ENCODE measurements at places on chromosomes 3 and 15. TPM values are rescaled to one million over a fixed set of nuclear protein-coding genes. Genes with fewer than 3 reads are reported as not detected.

The SEMA3G gene
- total RNA-seq: 24.2 TPM

GRCh38 chr3:100882571-100882984, 110.6 kb downstream of the ABI3BP start:
- H3K36me3 ChIP-seq: no peaks in the 10 kb centered on the region
- H3K27me3 ChIP-seq: no peaks in the 10 kb centered on the region
- no peak for DNase-seq
- H3K4me3 ChIP-seq: no peak overlapping the region
- H3K4me1 ChIP-seq: no peaks in the 10 kb centered on the region

DNA sequence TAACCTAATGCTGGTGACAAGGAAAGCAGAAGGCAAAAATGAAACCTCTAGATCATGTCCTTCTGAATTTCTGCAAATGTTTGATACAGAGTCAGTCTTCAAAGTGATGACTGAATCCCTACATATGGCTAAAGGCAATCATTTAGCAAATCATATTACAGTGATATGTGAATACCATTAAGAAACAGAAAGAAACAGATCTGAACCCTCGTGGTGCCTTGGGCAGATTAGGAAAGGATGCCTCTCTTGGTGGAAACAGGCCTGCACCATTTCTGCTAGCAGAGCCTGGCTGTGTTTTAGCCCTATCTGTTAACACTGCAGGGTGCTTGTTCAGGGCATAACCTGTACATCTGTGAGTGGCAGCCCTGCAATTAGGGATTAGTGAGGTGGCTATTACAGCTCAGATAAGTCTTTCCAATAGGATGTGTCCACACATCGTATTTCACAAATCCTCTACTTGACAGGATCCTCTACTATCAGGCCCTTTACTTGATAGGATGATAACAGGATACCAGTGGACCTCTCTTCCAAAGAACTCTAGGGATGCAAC, 12.1 kb downstream of the SEC22C start:
- no peak for DNase-seq
- H3K4me1 ChIP-seq: no peaks in the 10 kb centered on the region
- no peak overlapping the region for H3K4me3 ChIP-seq
- no peak overlapping the region for H3K27ac ChIP-seq
- H3K27me3 ChIP-seq: no peaks in the 10 kb centered on the region

DNA sequence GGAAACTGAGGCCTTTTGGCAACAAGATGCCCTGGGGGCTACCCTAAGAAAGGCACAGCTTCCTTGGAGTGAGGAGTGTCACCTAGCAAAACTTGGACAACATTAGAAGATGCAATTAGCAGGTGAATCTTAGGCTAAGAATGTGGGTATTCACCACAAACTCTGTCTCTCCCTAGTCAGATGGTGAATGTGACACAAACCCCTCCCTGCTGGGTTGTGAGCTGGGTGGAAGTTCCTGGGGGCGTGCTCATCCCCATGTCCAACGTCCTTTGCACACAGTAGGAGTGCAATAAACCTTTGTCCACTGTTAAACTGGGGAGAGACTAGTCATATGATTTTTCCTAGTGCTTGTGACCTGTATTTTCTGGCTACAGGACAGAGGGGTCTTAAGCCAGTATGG, 67.1 kb upstream of the SH3GL3 start:
- H3K4me3 ChIP-seq: no peak overlapping the region
- peaks cover 7% of the 10 kb centered on the region for H3K27me3 ChIP-seq
- H3K4me1 ChIP-seq: no peaks in the 10 kb centered on the region

- no peak overlapping the region for H3K27ac ChIP-seq
- no peaks in the 10 kb centered on the region for H3K36me3 ChIP-seq
- no peaks in the 10 kb centered on the region for H3K27me3 ChIP-seq
- no peaks in the 10 kb centered on the region for H3K4me1 ChIP-seq
These were observed 153.5 kb upstream of the COL8A1 start for GRCh38 chr3:99484871-99485270.

DNA sequence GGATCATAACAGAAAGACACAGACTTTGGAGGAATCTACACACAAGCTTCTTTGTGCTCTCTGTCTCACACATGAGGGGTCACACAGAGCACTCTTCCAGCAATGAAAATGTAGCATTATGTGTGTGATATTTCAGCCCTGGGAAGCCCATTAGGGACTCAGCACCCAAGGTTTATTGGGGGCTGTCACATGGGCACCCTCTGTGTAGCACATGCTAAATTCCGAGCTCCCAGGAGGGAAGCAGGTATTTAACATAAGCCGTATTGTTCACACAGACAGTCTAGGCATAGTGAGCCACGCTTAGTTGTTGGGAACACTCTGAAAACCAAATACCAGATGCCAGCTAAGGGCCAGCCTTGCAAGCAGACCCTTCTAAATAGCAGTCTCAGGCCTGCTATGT, 261.6 kb upstream of the MANF start:
- no peaks in the 10 kb centered on the region for H3K4me1 ChIP-seq
- no peaks in the 10 kb centered on the region for H3K27me3 ChIP-seq
- no peak overlapping the region for H3K4me3 ChIP-seq
- no peak overlapping the region for H3K27ac ChIP-seq
- no peaks in the 10 kb centered on the region for H3K36me3 ChIP-seq

- H3K27me3 ChIP-seq: no peaks in the 10 kb centered on the region
- no peak for DNase-seq
- H3K4me3 ChIP-seq: no peak overlapping the region
- H3K4me1 ChIP-seq: no peaks in the 10 kb centered on the region
- no peaks in the 10 kb centered on the region for H3K36me3 ChIP-seq
- no peak overlapping the region for H3K27ac ChIP-seq
These were observed 62.0 kb downstream of the EEFSEC start for GRCh38 chr3:128215290-128215689.

Measured in Peyer's patch (tissue), 4 donors.